ENCODE measurements at places on chromosomes 7 and 10. TPM values are rescaled to one million over a fixed set of nuclear protein-coding genes. Genes with fewer than 3 reads are reported as not detected.

DNA sequence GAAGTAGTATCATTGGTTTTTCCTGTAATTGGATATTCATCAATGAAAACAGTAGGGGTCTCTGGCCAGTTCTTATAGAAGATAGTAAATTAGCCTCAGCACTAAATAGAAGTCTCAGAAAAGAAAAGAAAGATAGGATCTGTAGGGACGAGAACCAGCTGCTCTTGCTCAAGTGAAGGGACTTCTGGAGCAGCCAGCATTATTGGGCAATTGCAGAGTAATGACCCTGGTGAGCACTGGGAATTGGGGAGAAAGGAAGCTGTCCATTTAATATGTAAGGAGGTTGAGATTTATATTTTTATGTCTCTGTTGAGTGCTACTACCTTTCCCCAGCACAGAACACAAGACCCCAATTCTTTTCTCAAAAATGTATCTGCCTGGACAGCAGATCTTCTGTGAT, 61.2 kb upstream of the WNT16 start:
- H3K4me3 ChIP-seq: no peak overlapping the region
- peaks cover 8% of the 10 kb centered on the region for H3K4me1 ChIP-seq
- DNase-seq: no peak
- H3K27ac ChIP-seq: no peak overlapping the region
- H3K27me3 ChIP-seq: no peaks in the 10 kb centered on the region
- H3K36me3 ChIP-seq: peaks cover 2% of the 10 kb centered on the region

DNA sequence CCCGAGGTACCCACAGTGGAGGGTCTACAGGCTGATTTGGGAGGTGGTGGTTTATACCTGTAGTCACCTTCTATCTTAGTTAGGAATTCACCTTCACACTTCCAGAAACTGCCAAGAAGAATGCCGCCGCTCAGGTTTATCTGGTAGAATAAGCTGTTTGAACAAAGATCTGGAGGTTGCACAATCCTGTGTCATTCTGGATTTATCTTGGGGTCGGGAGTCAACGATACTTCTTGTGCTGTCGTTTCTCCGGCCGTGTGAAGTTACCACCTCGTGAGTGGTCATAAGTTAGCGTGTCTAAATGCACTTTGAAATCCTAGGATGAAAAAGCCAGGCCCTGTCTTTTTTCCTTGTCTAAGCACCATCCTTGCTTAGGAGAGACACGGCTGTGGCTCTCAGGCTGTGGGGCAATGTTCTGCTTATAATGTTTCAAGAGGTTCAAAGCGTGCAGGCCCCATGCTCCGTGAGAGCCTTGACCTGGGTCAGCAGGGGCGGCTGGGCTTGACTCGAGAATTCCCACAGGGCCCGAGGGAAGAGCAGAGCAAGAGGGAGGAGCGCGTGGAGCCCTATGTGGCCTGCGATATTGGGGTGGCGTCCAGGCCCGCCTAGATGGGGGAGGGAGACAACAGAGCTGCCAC, 35.5 kb downstream of the GRIFIN start:
- H3K27me3 ChIP-seq: no peaks in the 10 kb centered on the region
- H3K4me1 ChIP-seq: no peaks in the 10 kb centered on the region
- DNase-seq: no peak
- no peak overlapping the region for H3K4me3 ChIP-seq

- no peak overlapping the region for H3K4me3 ChIP-seq
- H3K27me3 ChIP-seq: no peaks in the 10 kb centered on the region
- H3K27ac ChIP-seq: no peak overlapping the region
These were observed 304.6 kb downstream of the KLF6 start for GRCh38 chr10:3480281-3480989.

GRCh38 chr7:7438851-7439250, 96.8 kb downstream of the COL28A1 start:
- peaks cover 8% of the 10 kb centered on the region for H3K4me1 ChIP-seq
- no peak overlapping the region for H3K4me3 ChIP-seq
- H3K27me3 ChIP-seq: no peaks in the 10 kb centered on the region
- H3K36me3 ChIP-seq: no peaks in the 10 kb centered on the region

DNA sequence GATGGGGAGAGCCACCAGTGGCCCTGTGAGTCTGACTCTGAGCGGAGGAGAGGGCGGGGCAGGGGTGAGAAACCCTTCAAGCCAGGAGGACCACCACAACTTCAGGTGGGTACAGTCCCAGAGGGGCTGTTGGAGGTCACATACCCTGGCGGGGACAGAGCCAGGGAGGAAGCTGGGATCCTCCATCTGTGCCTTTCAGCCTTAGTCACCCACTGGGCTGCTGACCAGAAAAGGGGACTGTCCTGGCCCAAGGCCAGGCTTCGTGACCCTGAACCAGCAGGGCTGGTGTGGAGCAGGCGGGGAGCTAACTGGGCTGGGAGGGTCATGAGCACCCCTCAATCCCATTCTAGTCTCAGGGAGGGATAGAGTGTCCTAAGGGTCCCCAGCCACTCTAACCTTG, 1.5 kb upstream of the CALHM3 start:
- no peak overlapping the region for H3K27ac ChIP-seq
- no peaks in the 10 kb centered on the region for H3K36me3 ChIP-seq
- H3K4me1 ChIP-seq: peaks cover 21% of the 10 kb centered on the region
- H3K4me3 ChIP-seq: no peak overlapping the region
- no peak for DNase-seq
- no peaks in the 10 kb centered on the region for H3K27me3 ChIP-seq

- no peaks in the 10 kb centered on the region for H3K4me1 ChIP-seq
- H3K27me3 ChIP-seq: peaks cover 21% of the 10 kb centered on the region
- no peaks in the 10 kb centered on the region for H3K36me3 ChIP-seq
These were observed 108.4 kb upstream of the PALS2 start for GRCh38 chr7:24464861-24465260.

- H3K4me1 ChIP-seq: no peaks in the 10 kb centered on the region
- DNase-seq: no peak
- 0 out of 2 replicates have a peak, but pooled peaks cover 2% of the 10 kb centered on the region for H3K36me3 ChIP-seq
- no peaks in the 10 kb centered on the region for H3K27me3 ChIP-seq
- H3K27ac ChIP-seq: no peak overlapping the region
These were observed 117.2 kb downstream of the CLEC2L start for GRCh38 chr7:139640681-139641080.

DNA sequence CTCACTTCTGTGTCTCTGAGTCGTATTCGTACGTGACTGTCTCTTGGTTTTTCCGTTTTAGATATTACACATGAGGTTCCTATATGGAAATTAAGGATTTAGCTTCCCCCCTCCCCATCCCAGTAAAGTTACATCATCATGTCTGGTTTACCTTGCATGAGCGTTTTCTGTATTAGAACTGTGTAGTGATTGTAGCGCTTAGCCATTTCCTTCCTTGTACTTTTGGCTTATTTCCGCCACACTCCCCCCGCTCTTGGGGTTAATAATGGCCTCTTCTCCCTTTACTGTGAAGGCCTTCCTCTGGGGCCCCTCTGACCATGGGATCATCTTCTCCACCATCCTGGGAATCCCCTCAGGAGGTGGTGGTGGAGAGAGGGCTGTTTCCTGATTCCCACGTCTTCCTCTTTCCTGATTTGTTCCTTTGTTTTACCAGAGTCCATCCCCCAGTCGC, 27.2 kb upstream of the AP5Z1 start:
- H3K27ac ChIP-seq: no peak overlapping the region
- H3K36me3 ChIP-seq: no peaks in the 10 kb centered on the region
- no peaks in the 10 kb centered on the region for H3K27me3 ChIP-seq
- peaks cover 19% of the 10 kb centered on the region for H3K4me1 ChIP-seq
- no peak for DNase-seq
- H3K4me3 ChIP-seq: no peak overlapping the region

- H3K27me3 ChIP-seq: no peaks in the 10 kb centered on the region
- peaks cover 93% of the 10 kb centered on the region for H3K4me1 ChIP-seq
- DNase-seq: no peak
- peak overlapping the region; percentile 28 for H3K27ac ChIP-seq
- no peak overlapping the region for H3K4me3 ChIP-seq
- H3K36me3 ChIP-seq: no peaks in the 10 kb centered on the region
These were observed 82.6 kb downstream of the DNMBP start for GRCh38 chr10:99926925-99927720.

ATP5F1C gene
- total RNA-seq: 292 TPM

CFAP69 gene
- total RNA-seq: 4.1 TPM

- no peaks in the 10 kb centered on the region for H3K27me3 ChIP-seq
- peaks cover under 1% of the 10 kb centered on the region for H3K4me1 ChIP-seq
- no peak for DNase-seq
- no peak overlapping the region for H3K27ac ChIP-seq
- H3K36me3 ChIP-seq: no peaks in the 10 kb centered on the region
These were observed 6.4 kb downstream of the NAPEPLD start for GRCh38 chr7:103142494-103142893.

GRCh38 chr10:89547853-89548513, 12.6 kb upstream of the SLC16A12 start:
- no peaks in the 10 kb centered on the region for H3K4me1 ChIP-seq
- H3K36me3 ChIP-seq: no peaks in the 10 kb centered on the region
- no peak overlapping the region for H3K27ac ChIP-seq
- no peak for DNase-seq

GRCh38 chr10:44258019-44258418, 126.9 kb downstream of the CXCL12 start:
- no peak overlapping the region for H3K4me3 ChIP-seq
- 0 out of 2 replicates have a peak, but pooled peaks cover 5% of the 10 kb centered on the region for H3K27me3 ChIP-seq
- no peaks in the 10 kb centered on the region for H3K36me3 ChIP-seq
- no peak for DNase-seq
- H3K4me1 ChIP-seq: no peaks in the 10 kb centered on the region

CRHR2 gene
- total RNA-seq: not detected

AGAP6 gene
- 13.1 TPM for total RNA-seq

DNA sequence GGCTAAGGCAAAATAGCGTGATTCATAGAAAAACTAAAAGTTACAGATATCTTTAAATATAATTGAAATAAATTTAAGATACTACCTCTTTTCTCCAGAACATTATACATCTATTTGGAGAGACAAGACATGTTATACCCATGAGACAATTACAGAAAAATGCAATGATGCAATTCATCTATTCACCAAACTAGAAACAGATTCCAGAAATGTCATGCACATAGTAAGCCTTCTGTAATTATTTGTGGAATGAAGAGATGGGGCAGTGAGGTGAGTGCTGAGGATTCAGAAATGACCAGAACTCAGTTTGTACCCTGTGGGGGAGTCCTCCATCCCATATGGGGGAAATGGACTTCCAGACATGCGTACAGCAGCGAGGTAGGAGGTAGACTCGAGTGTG, 99.4 kb downstream of the MKX start:
- H3K27me3 ChIP-seq: no peaks in the 10 kb centered on the region
- no peaks in the 10 kb centered on the region for H3K4me1 ChIP-seq
- no peak overlapping the region for H3K27ac ChIP-seq
- H3K36me3 ChIP-seq: no peaks in the 10 kb centered on the region

- no peaks in the 10 kb centered on the region for H3K27me3 ChIP-seq
- no peak for DNase-seq
- no peak overlapping the region for H3K4me3 ChIP-seq
- no peak overlapping the region for H3K27ac ChIP-seq
- H3K36me3 ChIP-seq: peaks cover 24% of the 10 kb centered on the region
- no peaks in the 10 kb centered on the region for H3K4me1 ChIP-seq
These were observed 11.8 kb downstream of the ECD start for GRCh38 chr10:73156054-73156453.

GRCh38 chr10:121830101-121830500, 97.7 kb downstream of the ATE1 start:
- DNase-seq: no peak
- no peak overlapping the region for H3K4me3 ChIP-seq
- no peak overlapping the region for H3K27ac ChIP-seq
- H3K4me1 ChIP-seq: no peaks in the 10 kb centered on the region
- no peaks in the 10 kb centered on the region for H3K36me3 ChIP-seq

DNA sequence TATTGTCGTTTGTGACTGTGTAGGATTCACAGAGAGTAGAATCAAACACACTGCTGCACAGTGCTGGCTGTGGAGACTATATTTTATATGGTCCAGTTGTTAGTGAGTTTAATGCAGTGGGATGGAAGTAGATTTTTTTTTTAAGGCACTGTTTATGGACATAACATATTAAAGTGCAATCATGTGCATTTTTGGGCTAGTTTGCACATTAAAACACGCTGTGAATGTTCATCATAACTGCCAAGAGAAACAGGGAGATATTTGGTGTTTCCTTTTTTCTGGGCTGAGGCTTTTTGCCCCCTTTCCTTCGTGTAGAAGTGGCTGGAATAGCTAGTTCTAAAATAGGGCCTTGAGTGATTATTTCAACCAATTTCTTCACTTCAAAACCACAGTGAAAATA, 139.2 kb downstream of the MYOF start:
- DNase-seq: no peak
- no peak overlapping the region for H3K27ac ChIP-seq
- peaks cover 54% of the 10 kb centered on the region for H3K36me3 ChIP-seq

KIAA1549 gene
- total RNA-seq: 3.9 TPM

CTBP2 gene
- 144 TPM for total RNA-seq

- H3K27ac ChIP-seq: no peak overlapping the region
- H3K4me3 ChIP-seq: no peak overlapping the region
- H3K36me3 ChIP-seq: no peaks in the 10 kb centered on the region
- H3K27me3 ChIP-seq: no peaks in the 10 kb centered on the region
These were observed 659.3 kb downstream of the PARD3 start for GRCh38 chr10:34155812-34156211.

- H3K27ac ChIP-seq: no peak overlapping the region
- DNase-seq: no peak
- H3K4me1 ChIP-seq: no peaks in the 10 kb centered on the region
- no peak overlapping the region for H3K4me3 ChIP-seq
These were observed 18.7 kb downstream of the CALD1 start for GRCh38 chr7:134798155-134798554.

GRCh38 chr10:79296431-79296830, 50.8 kb upstream of the PPIF start:
- no peak overlapping the region for H3K4me3 ChIP-seq
- peaks cover 7% of the 10 kb centered on the region for H3K36me3 ChIP-seq
- peaks cover 39% of the 10 kb centered on the region for H3K4me1 ChIP-seq

- H3K4me3 ChIP-seq: no peak overlapping the region
- H3K27me3 ChIP-seq: no peaks in the 10 kb centered on the region
- H3K4me1 ChIP-seq: no peaks in the 10 kb centered on the region
These were observed 552.4 kb upstream of the GALNT17 start for GRCh38 chr7:70579397-70580097.

SLC13A1 gene
- total RNA-seq: not detected

HYAL4 gene
- not detected for total RNA-seq

MEOX2 gene
- total RNA-seq: not detected

GRCh38 chr10:131852823-131853609, 47.8 kb upstream of the PPP2R2D start:
- DNase-seq: no peak
- H3K4me1 ChIP-seq: no peaks in the 10 kb centered on the region
- H3K27me3 ChIP-seq: no peaks in the 10 kb centered on the region

- no peaks in the 10 kb centered on the region for H3K4me1 ChIP-seq
- H3K27ac ChIP-seq: no peak overlapping the region
- H3K36me3 ChIP-seq: no peaks in the 10 kb centered on the region
- no peaks in the 10 kb centered on the region for H3K27me3 ChIP-seq
- DNase-seq: no peak
These were observed 274.8 kb upstream of the NRG3 start for GRCh38 chr10:81600185-81600584.

GRCh38 chr10:34430685-34431084, 384.4 kb downstream of the PARD3 start:
- H3K4me1 ChIP-seq: peaks cover 53% of the 10 kb centered on the region
- DNase-seq: no peak
- H3K36me3 ChIP-seq: no peaks in the 10 kb centered on the region

- no peak overlapping the region for H3K27ac ChIP-seq
- H3K4me1 ChIP-seq: no peaks in the 10 kb centered on the region
- H3K36me3 ChIP-seq: no peaks in the 10 kb centered on the region
- no peak overlapping the region for H3K4me3 ChIP-seq
These were observed 446.7 kb downstream of the NRG3 start for GRCh38 chr10:82321724-82322123.

ZNF239 gene
- 4.4 TPM for total RNA-seq

- no peak overlapping the region for H3K27ac ChIP-seq
- no peaks in the 10 kb centered on the region for H3K36me3 ChIP-seq
- no peak overlapping the region for H3K4me3 ChIP-seq
- H3K4me1 ChIP-seq: no peaks in the 10 kb centered on the region
- peaks cover 42% of the 10 kb centered on the region for H3K27me3 ChIP-seq
These were observed 146.8 kb downstream of the FZD1 start for GRCh38 chr7:91411060-91411459.
